ENCODE measurements at places on chromosomes 3 and 15. TPM values are rescaled to one million over a fixed set of nuclear protein-coding genes. Genes with fewer than 3 reads are reported as not detected.

- ATAC-seq, result peak; percentile 80
Measured at GRCh38 chr3:37338500-37338899, 164.1 kb upstream of the LRRFIP2 start.

DNA sequence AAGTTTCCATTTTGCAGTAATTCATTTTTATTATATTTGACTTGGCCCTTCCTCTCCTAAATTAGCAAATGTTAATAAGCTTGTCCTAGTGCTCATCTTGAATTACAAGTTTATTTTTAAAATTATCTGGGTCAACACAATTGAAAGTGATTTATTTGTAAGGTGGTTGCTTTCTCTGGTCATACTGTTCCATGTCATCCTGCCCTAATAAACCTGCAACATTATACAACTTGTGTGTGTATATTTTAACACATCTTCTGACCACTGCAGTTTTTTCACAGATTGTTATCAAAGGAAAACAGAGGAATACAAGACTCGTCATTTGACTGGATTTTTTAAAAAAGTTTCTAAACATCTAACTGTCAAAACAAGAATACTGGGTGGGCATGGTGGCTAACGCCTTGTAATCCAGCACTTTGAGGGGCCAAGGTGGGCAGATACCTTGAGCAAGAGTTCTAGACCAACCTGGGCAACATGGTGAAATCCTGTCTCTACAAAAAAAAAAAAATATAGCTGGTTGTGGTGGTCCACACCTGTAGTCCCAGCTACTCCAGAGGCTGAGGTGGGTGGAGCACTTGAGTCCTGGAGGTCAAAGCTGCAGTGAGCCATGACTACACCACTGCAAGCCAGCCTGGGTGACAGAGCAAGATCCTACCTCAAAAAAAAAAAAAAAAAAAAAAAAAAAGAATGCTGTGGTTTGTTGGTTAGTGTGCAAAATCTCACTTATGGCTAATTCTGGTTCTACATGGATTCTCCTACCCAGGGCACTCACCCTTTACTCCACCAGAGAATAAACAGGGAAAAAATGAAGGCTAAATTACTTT is 5.0 kb upstream of the LRRFIP2 start:
- ATAC-seq, result no peak

- peak; percentile 98 for ATAC-seq
Measured at GRCh38 chr3:56980798-56981390, 79.6 kb upstream of the SPATA12 start.

- ATAC-seq, result no peak
Measured at GRCh38 chr3:133413161-133414020, 13.5 kb downstream of the BFSP2 start.

The FBN1 gene
- 6.9 TPM for total RNA-seq

The TERB2 gene
- total RNA-seq, result not detected

GRCh38 chr3:1330107-1330506 is 237.3 kb downstream of the CNTN6 start:
- ATAC-seq, result no peak

DNA sequence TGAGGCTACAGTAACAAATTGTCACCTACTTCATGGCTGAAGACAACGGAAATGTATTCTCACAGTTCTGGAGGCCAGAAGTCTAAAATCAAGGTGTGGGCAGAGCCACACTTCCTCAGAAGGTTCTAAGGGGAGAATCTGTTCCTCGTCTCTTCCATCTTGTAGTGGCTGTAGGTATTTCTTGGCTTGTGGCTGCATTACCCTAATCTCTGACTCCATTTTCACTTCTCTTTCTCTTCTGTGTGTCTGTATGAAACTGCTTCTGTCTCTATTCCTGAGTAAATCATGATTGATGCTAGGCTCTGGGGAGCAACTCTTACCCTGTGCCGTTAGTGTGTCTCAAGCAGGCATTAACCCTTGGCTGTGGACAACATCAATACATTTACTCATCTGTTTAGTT is 164.7 kb downstream of the SQOR start:
- no peak for ATAC-seq

The CCDC39 gene
- total RNA-seq, result not detected

GRCh38 chr3:132343018-132343612 is 25.9 kb downstream of the ACP3 start:
- peak; percentile 52 for ATAC-seq

- ATAC-seq, result no peak
Measured at GRCh38 chr15:88956906-88957305, 43.7 kb upstream of the MFGE8 start.

- ATAC-seq, result no peak
Measured at GRCh38 chr15:80916056-80916455, 73.6 kb downstream of the MESD start.

GRCh38 chr3:32919920-32920319 is 31.5 kb upstream of the CCR4 start:
- ATAC-seq, result no peak

- peak; percentile 89 for ATAC-seq
Measured at GRCh38 chr3:154464440-154465190, 34.6 kb upstream of the GPR149 start.
